ENCODE measurements at places on chromosomes 5 and 9.

DNA sequence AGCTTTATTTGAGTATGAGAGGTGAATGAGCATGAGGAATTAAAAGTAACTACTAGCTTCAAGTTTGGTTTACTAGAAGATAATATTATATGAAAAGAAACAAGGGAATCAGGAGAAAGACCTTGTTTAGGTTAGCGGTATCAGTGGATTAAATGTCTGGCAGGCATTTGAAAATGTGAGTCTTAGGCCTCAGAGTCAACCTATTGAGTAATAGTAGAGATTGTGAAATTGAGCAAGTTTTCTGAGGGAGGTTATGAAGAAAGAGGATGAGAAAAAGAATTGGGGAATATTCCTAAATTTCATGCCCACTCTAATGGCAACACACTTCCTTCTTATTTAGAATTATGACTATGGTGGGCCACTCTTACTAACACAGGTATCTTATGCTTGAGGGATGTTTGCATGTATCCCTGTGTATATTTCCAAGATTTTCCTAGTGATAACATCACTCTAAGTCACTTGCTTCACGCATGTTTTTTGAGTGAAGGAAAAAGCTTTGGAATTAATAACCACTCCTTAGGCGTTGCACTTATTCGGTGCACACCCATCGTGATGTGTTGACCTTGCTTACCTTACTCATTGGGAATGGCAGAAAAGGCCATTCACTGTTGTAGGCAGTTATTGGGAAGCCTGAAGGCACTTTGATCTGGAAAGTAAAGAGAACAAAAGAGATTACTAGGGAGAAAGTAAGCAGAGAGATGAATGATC lies 8.2 kb upstream of the ELL2 start:
- peak; percentile 95 for DNase-seq

DNA sequence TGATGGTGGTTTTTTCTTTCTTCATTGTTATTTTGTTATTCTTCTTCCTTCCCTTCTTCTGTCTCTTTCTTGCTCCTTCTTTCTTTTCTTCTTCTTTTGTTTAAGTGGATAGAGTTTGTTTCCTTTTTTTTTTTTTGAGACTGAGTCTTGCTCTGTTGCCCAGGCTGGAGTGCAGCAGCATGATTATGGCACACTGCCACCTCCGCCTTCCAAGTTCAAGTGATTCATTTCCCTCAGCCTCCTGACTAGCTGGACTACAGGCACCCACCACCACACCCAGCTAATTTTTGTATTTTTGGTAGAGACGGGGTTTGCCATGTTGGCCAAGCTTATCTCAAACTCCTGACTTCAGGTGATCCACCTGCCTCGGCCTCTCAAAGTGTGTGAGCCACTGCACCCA lies 40.3 kb downstream of the JAK2 start:
- DNase-seq: peak; percentile 9

- DNase-seq: peak; percentile 74
These were observed 14.0 kb downstream of the ORM2 start for GRCh38 chr9:114343471-114344187.

GRCh38 chr9:134466869-134467616 lies 140.8 kb downstream of the RXRA start:
- no peak for DNase-seq

DNA sequence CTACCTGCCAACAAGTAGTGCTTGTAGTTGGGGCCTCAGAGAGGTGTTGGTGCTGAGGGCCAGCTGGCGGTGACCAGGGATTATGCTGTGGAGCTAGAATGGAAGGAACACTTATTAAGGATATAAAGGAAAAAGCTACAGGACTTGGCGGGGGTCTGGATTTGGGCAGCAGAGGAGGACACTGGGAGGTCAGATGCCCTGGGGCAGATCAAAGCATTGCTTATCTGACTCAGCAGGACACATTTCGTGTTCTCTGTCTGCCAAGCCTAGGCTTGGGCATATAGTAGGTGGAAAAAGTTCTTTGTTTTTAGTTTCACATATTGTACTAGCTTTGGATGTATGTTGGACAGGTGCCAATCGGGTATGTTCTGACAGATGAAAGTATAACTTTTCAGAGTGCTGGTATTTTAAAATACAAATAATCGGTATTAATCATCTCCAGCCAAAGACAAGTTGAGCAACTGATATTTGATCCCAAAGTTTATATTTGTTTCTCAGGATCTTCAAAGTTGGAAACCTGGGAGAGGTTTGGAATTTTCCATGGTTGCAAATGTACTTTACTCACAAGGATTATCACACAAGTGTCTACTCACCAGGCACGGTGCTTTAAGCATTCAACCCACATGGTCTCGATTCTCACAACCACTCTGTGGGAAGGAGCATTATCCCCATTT lies 69.4 kb downstream of the IQGAP2 start:
- no peak for DNase-seq

DNA sequence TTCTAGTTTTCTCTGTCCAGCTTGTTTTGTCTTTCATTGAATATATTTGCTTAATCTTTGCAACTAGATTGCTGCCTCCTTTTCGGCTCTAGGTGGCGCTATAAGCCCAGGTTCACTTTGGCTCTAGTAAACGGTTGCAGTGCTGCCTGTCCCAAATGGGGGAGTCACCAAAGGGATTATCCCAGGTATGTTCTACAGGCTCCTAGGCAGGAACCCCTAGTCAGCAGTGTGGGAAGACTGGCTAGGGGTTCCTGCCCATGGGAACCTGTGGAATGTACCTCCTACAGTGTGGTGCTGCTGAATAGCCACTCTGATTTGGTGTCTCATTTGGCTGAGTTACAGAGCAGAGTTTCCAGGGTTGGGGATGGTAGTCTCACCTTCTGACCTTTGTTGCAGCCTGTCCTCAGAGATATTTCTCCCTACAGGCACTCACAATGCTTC lies 85.2 kb downstream of the ARSB start:
- peak; percentile 71 for DNase-seq

- no peak for DNase-seq
These were observed 6.1 kb upstream of the CTNNAL1 start for GRCh38 chr9:109019420-109019819.

GRCh38 chr5:93252165-93252564 lies 328.9 kb downstream of the NR2F1-AS1 start:
- DNase-seq: peak; percentile 25

DNA sequence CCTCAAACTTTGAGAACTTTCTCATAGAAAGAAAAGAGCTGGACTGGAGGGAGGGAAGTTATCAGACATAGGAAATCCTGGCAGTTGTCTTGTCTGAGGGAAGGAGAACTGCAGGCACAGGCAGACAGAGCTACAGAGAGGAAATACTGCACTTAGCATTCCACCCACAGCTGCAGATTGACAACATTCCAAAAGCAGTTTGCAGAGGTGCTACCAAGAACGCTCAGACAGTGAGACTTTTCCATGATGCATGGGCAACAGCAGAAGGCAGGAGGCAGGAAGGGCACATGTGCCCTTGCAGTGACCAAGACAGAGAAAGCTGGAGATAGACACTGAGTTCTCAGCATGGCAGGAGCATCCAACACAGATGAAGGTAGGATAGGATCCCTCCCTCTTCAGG lies 327.5 kb upstream of the ZNF462 start:
- DNase-seq: no peak

DNA sequence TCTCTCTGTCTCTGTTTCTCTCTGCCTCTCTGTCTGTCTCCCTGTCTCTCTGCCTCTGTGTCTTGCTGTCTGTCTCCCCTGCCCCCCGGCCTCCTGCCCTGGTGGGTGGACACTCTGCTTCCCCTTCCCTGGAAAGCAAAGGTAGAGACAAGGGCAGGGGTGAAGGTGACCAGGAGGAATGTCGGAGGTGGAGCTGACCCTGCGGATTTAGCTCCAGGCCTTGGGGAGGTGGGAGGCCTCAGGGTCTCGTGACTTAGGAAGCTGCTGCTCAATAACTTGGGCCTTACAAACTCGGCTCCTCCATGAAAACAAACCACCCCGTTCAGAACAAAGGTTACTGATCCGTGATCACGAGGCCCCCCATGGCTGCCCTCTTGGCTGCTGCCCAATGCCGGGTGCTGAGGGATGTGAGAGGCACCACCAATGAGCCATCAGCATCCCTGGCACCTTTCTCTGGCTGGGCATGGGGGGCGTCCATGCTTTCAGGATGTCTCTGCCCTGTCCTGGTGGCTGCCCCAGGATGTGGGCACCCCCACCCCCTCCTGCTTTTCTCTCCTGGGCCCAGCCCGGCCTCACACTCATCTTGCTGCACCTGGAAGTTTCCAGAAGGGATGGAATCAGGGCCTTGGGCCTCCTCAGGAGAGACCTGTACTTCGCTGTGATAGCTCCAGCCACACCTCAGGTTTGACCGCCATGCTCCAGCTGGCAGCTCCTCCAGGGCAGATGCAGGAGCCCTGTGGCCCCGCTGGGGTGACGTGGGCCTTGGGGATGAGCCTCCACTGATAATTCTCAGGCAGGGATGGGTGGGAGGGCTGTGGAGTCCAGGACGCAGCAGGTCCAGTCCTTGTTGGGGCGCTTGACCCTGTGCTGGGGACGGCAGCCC lies 14.8 kb upstream of the SLC6A19 start:
- DNase-seq: no peak

DNA sequence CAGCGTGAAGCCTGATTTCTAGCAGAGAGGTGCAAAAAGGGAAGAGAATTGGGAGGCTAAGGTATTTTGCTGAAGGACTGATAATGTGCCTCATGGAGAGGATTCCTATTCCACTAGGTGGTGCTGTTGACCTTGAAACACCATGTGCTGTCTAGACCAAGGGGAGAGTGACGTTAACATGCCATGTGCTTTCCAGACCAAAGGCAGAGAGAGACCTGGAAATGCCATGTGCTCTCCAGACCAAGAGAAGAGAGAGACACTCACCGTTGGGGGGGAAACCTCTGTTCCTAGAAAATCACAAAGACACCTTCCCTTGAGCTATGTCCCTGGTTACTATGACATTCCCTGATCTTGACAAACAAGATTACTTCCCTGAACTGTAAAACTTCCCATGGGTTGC lies 286.0 kb upstream of the TUSC1 start:
- peak; percentile 77 for DNase-seq

DNA sequence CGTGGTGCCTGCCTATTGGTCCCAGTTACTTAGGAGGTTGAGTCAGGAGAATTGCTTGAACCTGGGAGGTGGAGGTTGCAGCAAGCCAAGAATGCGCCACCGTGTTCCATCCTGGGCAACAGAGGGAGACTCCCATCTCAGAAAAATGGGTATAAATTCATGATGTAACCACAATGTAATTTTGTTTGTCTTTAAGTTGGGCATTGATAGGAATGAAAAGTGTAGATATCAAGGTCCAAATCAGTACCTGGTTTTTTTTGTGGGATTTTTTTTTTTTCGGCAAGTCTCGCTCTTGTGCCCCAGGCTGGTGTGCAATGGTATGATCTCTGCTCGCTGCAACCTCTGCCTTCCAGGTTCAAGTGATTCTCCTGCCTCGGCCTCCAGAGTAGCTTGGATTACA lies 7.4 kb downstream of the NPM1 start:
- DNase-seq: no peak

DNA sequence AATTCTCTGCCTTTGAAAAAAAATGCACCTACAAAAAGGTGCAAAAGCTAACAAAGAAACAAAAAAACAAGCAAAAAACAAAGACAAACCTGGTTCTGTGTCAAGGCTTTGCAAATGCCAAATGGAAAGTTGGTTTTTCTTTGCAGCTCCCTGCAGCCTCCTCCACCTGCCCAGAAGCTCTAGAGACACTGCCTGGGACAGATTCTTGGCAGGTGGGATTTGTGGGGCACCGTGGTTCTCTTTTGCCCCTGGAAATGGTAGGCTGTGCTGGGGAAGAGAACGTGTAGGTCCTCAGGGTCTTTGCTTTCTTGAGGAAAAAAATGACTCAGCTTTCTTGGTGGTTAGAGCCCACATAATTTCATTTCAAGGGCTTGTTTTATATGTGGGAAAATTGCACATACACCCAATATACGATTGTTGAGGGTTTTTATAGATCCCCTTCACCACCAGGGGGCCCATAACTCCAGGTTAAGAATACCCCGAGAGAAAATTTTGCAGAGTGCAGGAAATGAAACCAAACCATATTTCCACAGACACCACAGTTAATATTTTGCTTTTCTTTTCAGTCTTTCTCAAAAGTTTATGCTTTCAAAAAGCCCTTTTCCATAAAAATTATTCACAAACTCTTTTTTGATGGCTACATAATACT lies 58.7 kb downstream of the NXNL2 start:
- peak; percentile 58 for DNase-seq

DNA sequence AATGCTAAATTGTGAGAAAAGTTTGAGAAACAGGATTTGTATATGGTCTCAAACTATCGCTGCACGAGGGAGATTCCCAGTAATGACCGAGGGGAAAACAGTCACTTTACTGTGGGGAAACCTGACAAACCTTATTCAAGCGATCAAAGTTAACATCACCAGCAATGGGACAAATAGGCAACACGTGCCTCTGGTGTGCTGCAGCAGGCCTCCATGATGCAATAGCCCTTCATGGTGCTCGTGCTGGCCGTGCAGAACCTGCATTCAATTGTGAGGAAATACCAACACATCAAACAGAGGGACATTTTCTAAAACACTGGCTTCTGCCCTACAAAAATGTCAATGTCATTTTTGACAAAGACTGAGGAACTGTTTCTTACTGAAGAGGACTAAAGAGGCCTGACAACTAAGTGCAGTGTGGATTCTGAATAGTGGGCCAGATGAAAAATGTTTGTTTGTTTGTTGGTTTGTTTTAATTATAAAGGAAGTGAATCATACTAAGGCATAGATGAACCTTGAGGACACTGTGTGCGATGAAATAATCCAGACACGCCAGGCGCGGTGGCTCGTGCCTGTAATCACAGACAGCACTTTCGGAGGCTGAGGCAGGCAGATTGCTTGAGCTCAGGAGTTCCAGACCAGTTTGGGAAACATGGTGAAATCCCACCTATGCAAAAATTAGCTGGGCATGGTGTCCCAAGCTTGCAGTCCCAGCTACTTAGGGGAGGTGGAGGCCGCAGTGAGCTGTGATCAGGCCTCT lies 17.6 kb upstream of the MARCHF6 start:
- DNase-seq: no peak

- peak; percentile 55 for DNase-seq
These were observed 188.7 kb upstream of the MRPS30 start for GRCh38 chr5:44619875-44620610.

DNA sequence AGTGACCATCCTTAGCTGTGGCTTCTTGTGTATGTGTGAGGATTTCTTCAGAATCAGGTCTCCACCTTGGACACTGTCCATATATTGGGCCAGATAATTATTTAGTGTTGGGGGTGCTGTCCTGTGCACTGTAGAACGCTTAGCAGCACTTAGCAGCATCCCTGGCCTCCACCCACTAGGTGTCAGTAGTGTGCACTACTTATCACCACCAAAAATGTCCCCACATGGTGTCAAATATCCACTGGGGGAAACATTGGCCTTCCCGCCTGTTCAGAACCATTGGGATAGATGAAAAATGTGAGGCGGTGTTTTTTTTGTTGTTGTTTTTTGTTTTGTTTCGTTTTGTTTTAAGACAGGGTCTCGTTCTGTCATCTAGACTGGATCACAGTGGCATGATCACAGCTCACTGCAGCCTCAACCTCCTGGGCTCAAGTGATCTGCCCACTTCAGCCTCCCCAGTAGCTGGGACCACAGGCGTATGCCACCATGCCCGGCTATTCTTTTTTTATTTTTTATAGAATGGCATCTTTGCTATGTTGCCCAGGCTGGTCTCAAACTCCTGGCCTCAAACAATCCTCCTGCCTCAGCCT lies 67.7 kb downstream of the TENT4A start:
- DNase-seq: no peak

Data from amniotic epithelial cell (primary cell).